Hypothalamus (tissue), 51 donors: ENCODE measurements at places on chromosomes 2 and 18.

DNA sequence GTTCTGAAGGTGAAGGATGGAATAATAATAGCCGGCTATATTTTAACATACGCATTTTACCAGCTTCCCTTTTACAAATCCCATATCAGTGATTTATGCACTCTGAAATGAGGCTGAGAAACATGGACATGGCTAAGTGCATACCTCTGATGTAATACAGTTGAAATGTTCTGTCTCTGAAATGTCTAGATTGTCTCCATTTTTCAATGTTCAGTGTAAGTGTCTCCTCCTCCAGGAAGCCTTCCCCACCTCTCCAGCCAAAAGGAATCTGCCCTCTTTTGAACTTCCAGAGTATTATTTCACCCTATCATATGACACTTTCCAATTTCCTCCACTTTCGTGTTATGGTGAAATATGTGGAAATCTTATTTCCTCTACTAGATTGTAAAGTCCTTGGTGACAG, 29.5 kb upstream of the ME2 start:
- no peak for DNase-seq

DNA sequence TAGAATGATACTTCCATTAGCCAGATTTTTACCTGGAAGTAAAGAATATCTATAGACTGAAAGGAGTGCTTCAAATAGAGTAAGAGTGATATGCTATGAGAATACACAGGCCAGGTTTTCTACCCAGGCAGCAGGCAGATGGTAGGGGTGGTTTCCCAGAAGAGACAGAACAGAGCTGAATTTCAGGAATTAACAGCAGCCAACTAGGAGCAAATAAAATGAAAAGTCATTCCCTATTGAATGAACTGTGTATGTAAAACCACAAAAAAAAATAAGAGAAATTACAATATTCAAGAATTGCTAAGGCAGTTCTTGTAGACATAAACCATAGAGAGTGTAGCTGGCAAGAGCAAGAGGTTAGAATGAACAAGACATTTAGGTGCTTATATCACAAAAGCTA, 336.8 kb downstream of the KCNJ3 start:
- DNase-seq, result no peak

- no peak for DNase-seq
These were observed 84.7 kb downstream of the TCF4 start for GRCh38 chr18:55503167-55503820.

GRCh38 chr2:20052861-20053281, 1.4 kb upstream of the LAPTM4A start:
- DNase-seq, result no peak

DNA sequence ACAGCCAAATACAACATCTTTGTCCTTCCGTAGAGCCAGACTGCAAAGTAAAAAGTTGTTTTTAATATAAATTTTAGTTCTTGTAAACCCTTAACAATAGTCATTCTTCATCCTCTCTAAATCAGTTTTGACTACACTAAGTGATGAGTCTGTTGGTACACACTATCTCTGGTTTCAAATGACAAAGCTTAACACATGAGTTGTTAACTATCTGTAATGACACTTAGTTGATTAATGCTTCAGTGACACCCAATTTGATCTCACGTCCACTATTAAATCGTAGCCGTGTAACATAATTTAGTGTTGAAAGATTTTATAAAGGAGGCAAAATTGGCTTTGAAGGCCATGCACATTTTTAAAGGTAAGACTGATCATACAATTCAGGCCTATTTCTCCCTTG, 181.6 kb downstream of the ZNF521 start:
- no peak for DNase-seq

- no peak for DNase-seq
These were observed 17.1 kb downstream of the EDAR start for GRCh38 chr2:108971661-108972566.

DNA sequence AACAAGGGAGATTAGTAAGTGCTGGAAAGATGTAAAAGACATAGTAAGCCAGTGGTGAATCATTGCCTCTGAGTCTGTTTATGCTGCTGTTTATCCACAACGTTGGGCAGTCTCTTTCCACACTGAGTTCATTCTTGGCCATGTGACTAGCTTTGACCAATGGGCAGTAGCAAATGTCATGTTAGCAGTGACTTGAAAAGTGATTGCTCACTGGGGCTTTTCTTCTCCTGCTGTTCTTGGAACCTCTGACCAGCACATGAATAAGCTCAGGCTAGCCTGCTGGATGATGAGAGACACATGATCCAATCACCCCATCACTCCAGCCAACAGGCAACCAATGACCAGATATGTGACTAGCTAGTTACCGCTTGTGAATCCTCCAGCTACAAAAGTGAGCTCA, 360.4 kb downstream of the SLC4A3 start:
- no peak for DNase-seq

DNA sequence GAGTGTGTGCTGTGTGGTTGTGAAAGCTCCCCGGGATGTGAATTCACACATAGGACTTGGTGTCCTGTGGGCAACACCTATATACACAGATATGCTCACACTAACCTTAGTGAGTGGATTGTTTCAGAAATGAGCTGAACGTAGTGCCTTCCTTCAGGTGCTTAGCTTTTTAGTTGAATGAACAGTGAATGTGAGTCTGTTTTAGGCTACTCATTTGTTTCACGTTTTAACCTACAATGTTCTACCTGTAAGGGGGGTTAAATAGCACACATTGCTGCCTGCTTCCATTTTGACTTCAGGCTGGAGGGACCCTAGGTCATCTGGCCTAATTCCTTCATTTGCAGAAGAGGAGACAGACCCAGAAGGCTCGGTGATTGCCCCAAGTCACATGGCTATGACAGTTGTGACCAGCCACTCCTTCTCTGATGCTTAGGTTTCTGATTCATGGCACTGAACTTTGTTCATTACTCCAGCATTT, 1.0 kb downstream of the PLEK start:
- DNase-seq, result no peak

DNA sequence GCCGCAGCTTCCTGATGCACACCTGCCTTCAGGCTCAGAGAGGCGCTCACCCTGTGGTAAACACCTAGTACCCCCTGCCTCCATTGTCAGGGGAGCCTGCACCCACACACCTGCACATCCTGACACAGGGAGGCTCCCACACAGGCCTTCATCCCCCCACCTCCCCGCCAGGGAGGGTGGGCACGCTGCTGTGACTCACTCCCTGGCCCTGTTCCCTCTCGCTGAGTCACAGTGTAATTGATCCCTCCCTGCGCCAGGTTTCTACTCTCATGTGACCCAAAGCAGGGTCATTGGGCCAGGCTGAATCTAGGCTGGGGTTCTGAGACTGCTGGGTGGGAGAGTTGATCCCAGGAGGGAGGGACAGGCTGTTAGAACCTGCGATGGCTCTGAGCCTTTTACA, 8.5 kb upstream of the CELF4 start:
- no peak for DNase-seq

DNA sequence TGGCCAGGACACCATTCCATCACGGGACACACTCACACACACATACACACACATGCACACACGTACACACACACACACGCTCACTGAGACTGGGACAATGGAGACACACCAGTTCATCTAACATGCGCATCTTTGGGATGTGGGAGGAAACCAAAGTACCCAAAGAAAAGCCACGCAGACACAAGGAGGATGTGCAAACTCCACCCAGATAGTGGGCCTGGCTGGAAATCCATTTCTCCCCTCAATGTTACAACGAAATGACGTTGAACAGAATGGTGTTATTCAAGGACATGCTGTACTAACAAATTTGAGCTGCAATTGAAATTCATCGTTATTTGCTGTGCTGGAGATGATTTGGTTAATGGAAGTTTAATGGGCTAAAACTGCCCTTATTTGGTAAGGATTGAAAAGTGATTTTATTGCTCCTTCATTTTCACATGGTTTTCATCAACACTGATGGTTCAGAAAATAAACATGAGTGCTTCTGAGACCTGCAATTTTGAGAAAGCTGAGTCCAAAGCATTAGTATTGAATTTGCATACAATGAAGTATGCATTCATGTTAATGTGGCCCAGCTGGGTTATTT, 110.0 kb downstream of the KCNE4 start:
- no peak for DNase-seq

DNA sequence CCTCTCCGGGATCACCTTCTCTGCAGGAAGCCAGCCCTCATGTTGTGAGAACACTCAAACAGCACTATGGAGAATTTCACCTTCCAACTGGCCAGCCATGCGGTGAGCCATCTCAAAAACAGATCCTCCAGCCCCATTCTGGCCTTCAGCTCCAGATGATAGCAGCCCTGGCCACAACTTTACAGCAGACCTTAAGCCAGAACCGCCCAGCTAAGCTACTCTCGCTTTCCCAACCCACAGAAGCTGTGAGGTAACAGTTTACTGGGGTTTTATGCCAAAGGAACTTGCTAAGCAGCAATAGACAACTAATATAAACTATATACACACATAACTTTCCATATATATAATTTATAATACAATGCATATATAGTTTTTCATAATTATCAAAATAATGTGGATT, 11.6 kb upstream of the PTPN4 start:
- no peak for DNase-seq

- no peak for DNase-seq
These were observed 70.5 kb downstream of the KCNG2 start for GRCh38 chr18:79868168-79868784.

- no peak for DNase-seq
These were observed 249.8 kb downstream of the ANAPC1 start for GRCh38 chr2:111634050-111634794.

- DNase-seq, result no peak
These were observed 323.4 kb upstream of the EPHA4 start for GRCh38 chr2:221895366-221896121.

DNA sequence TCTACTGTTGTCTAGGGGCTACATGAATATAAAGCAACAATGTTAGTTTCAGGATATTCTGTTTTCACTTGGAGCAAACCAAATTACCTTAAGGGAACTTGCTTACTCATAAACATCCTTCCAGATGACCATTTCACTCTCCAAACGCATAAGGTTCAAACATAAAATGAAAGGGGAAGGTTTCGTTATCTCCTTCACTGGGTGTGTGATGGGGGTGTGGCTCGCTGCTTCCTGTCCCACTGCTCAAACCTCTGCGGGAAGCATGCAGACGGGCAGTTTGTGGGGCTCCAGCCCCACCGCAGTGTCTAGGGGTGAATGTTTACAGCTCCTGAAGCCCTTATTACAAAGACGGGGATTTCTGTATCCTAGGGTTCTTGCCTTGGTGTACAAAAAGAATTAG, 1310.9 kb upstream of the TMEFF2 start:
- no peak for DNase-seq

DNA sequence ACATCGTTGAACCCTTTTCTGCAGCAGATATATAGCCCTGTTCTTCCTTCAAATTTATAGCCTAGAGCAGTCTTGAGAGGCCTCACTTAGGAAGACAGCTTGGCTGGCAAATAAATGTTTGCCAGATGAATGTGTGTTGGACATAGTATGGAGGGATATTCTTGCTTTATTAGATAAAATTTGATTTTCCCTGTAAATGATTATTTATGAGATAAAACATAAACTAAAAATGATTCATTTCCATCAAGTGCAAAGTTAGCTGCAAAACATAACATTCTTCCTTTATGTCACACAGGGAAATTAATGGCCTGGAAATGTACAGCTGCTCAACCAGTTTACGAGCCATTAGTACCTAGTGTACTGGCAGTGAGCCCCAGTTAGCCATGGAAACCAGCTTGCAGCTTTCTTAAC, 82.5 kb downstream of the LIMS1 start:
- DNase-seq, result no peak

DNA sequence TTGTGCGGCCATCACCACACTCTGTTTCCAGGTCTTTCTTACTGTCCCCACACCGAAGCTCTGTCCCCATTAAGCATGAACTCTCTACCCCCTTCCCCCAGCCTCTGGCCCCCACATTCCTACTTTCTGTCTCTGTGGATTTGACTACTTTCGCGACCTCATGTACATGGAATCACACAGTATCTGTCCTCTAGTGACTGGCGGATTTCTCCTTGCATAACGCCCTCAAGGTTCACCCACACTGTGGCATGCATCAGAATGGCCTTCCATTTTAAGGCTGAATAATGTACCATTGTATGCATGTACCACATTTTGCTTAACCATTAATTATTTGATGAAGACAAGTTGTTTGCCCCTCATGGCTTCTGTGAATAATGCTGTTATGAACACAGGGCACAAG, 467.6 kb upstream of the HS6ST1 start:
- no peak for DNase-seq

DNA sequence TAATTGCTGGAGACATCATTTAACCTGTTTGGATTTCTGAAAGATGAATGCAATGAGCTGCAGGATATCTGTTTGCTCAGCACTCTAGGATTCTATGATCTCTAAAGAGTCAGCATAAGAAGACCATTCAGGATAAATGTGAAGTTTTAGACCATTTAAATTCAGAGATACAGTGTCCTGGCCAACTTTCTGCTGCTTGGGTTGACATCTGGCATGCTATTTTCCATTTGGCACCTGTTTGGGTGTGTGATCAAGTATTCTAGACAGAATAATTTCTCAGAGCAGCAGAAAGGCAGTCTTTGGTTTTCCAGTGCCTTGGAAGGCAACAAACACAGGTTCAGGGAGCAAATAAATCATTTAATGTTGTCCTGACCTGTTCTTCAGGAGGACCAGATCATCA, 144.8 kb upstream of the NDUFV2 start:
- no peak for DNase-seq

DNA sequence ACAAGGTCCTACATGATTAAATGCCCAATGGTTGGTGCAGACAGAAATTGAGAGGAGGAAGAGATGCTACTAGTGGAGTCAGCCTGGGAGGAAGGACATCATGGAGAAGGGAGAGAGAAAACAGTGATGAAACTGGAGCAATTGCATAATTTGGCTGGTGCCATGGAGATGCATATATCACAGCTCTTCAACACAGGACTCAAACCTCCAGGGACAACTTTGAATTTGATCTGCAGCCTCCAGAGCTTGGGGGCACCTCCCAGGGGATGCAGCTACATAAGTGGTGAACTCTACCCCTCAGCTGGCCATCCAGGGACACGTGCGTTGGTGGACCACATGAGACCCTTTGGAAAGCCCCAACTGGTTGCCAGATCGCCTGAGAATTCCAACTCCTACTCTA, 80.4 kb downstream of the CTAGE1 start:
- no peak for DNase-seq

DNA sequence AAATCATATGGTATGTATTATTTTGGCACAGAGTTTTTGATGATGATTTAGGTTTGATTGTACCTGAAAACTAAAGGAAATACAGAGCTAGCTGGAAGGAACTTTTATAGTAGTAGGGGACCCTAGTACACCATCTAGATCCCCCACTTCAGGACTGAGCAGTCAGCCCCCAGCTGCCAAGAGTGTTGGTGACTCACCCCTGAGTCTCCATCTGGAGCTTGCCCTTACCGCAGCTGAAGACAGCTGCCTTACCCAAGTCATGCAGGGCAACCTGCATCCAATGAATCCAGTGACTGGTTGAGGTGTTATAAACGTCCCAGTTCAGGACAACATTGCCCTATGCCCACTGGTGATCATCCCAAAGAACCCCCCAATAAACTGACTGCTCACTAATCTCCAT, 15.3 kb downstream of the PMS1 start:
- no peak for DNase-seq

- DNase-seq, result no peak
These were observed 41.6 kb upstream of the ACYP2 start for GRCh38 chr2:54073796-54074195.
